H9 (cell line): ENCODE measurements at places on chromosomes 3 and 15.

GRCh38 chr3:161126495-161126894, 21.3 kb upstream of the B3GALNT1 start:
- DNase-seq, result no peak

- no peak for DNase-seq
Measured at GRCh38 chr3:123934250-123934649, 26.8 kb downstream of the CCDC14 start.

GRCh38 chr15:39151545-39151944, 429.3 kb upstream of the THBS1 start:
- DNase-seq, result no peak

DNA sequence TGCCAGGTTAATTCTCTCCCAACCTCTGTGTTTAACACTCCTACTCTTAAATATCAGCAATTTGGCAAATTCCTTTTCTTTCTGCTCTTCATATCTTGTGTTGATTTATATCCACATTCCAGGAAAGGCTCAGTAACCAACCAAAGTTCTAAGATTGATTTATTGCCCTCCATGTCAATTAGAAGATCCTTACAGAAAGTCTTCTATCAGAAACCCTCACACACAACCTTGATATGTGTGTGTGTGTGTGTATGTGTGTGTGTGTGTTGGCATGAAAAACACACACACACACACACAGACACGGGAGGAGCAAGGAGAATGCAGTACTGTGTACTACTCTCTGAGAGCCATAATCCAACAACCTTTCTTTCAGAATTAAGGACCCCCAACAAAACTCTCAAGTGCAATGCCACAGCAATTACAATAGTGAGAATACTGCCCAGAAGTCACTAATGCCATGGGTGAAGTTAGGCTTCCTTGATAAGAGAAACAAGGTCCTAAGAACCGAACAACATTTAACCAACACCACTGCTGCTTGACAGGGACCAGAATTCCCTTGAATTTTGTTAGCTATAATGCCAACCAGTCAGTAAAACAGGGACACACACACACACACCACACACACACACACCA, 1.1 kb downstream of the LSAMP start:
- no peak for DNase-seq

DNA sequence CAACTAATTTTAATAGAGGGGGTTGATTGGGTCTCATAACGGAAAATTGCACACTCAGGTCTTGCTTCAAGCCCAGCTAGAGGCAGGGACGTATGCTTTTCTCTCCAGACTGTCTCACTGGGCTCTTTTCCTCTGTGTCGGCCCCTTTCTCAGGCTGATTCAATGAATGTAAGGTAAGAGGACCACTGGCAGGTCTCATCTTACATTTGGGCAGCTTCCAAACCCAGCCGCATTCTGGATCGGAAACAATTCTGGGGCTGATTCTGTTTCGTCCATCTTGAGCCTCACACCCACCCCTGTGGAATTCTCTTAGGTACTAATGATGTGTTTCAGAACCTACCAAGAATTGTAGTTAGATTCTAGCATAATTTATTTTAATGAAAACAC, 40.7 kb downstream of the TMEM212 start:
- DNase-seq, result no peak

GRCh38 chr15:75069301-75069925, 46.0 kb downstream of the PPCDC start:
- DNase-seq, result no peak

DNA sequence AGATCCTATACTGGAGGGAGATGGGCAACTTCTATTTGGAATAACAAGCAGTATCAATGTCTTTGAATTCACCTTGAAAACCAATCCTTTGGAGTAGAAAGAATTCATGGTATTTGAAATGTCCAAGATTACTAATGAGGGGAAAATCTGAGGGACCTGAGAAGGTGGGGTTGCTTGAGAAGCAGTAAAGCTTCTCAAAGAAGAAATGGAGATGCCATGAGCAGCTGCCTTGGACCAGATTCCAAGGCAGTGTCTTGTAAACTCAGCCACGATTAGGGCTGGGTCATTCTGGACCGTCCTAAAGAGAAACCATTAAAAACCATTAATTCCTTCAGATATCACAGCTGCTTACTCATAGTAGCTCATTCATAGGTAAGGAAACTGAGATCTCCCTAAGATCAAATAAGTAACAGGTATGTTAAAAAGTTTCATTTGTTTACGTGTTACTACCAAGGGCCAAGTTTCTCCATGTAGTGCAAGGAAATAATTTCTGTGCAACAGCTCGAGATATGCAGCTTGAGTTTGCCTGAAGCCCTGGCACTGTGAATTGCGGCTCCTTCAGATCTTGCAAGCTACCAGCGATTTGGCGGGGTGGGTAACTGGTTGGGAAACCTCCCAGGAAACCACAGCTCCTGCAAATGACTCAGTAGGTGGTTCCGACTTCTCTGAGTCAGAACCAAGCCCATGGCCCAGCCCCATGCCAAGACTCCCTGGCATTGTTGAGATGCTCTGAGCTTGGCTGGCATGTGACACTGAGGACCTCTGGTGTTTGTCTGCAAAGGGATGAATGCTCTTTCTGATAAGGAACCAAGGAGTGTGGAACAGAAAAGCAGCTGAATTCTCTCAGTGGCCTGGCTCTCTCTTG, 296.8 kb downstream of the RORA start:
- DNase-seq, result peak; percentile 35

DNA sequence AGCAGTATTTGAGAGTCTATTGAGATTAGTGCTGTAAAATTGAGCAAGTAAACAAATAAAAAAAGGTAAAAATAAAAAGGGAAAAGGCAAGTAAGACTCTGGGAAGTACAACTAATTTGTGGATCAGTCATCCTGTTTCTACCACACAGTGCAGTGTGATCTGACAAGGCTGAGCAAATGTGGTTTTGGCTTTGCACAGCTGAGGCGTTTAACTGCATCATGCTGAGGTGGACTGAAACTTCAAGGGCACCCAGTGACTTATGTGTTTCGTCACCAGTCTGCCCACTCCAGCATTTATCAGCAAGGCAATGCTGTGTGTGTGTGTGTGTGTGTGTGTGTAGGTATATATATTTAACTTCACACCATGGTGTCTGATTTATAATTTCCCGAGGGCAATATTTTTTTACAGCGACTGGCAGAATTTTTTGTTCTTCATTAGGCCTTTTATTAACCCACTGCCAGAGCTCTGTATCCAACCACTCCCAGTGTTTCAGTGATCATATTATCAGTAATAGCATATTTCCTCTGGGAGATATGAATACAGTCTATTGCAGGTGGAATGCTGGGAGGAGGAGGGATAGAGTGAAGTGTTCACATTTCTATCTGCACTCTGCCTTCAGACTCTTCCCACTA, 131.5 kb upstream of the SATB1 start:
- no peak for DNase-seq

- DNase-seq, result no peak
Measured at GRCh38 chr3:126613479-126614188, 41.3 kb downstream of the TXNRD3 start.

DNA sequence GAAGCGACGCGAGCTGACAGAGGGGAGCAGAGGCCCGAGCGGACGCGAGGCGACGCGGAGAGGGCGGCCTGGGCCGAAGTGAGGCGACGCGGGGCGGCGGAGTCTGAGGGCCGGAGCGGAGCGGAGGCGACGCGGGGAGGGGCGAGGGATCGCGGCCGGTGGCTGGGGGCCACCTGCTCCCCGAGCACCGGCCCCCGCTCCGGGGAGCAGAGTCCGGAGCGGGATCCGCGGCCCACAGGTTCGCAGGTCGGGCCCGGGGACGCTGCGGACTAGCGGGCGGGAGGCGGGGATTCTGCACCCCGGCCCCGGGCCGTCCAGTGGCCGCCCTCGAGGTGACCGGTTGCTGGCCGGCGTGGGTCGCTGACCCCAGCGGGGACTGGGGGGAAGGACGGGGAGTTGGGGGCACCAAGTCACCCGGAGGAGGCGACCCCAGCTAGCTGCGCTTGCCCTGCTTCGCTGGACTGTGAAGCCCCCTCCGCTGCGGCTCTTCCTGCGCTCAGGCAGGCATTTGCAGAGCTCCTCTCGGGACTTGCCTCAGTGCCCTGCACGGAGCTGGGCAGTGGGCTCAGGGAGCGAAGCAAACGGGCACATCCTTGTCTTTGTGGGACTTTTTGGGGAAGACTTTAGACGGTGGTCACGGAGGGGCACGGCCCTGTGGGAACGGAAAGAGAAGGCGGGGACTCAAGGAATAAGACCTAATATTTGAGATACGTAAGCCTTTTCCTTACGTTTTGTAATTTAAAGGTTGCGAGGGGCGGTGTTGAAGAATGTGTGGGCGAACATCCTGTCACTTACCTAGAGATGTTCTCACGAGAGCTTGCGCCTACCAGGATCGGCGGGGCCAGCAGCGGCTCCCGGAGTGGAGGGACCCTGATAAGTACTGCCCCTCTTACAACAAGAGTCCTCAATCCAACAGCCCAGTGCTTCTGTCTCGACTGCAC, 566 bp downstream of the HMCES start:
- peak; percentile 76 for DNase-seq

- no peak for DNase-seq
Measured at GRCh38 chr15:29516929-29517328, 247.3 kb upstream of the NSMCE3 start.

GRCh38 chr3:135068011-135068410, 273.0 kb downstream of the EPHB1 start:
- no peak for DNase-seq

DNA sequence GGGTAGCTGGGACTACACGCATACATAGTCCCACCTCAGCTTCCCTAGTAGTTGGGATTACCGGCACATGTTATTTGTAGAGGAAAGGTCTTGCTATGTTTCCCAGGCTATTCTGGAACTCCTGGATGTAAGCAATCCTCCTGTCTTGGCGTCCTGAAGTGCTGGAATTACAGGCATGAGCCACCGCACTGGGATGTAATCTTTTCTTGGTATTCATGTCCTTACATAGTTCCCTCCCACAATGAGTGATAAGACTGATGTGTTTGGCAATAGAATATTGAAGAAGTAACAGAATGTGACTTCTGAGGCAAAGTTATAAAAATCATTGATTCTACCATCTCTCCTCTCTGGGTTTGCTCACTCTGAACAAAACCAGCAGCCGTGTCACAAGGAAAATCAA, 22.7 kb upstream of the ALCAM start:
- DNase-seq, result no peak

DNA sequence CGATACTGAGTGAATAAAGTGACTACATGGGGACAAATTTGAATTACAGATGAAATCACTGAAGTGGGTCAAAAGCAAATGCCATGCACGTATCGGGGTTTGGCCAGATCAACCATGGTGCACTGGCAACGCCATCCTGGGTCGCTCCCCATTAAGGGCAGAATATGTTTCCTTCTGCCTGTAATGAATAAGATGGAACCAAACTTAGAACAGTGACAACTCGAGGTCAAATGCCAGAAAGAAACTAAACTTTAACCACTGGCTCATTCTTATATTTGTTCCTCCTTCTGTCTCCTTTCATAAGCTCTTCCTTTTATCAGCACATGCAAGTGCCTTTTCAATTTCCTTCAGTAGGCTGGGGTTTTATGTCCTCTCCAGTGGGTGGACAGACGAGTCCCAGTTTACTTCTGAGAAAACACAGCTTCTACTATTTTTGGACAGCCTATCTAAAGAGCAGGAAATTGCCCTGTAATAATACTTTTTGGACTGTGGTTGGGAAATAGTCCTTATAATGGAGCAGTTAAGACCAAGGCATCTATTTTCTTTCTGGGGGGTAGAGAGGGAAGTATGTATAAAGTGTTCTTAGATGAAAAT, 61.4 kb downstream of the WHAMM start:
- no peak for DNase-seq

DNA sequence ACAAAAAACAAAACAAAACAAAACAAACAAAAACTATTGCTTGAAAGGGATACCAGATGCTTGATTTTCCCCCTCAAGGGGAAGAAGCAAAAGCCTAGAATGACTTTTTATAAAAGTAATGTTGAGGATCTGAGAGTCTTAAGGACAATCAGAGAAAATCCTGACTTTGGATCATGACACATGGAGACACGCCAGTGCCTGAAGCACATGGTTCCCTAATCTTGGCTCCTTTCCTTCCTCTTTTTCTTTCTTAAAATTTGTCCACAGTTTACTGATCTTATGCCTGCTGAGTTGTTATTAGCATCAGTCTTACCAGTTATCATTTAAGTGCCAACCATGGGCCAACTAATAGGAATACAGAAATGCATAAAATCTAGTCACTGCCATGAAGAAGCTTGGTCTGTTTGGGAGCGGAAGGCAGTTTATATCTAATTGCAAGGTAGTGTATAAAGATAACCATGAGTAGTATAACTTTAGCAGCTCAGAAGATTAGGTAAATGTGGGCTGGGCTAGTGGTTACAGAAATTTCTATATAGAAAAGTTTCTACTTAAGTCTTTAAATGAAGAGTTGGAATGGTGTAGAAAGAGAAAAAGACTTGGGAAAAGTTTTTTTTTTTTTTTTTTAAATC, 6.9 kb downstream of the GLCE start:
- DNase-seq, result no peak

DNA sequence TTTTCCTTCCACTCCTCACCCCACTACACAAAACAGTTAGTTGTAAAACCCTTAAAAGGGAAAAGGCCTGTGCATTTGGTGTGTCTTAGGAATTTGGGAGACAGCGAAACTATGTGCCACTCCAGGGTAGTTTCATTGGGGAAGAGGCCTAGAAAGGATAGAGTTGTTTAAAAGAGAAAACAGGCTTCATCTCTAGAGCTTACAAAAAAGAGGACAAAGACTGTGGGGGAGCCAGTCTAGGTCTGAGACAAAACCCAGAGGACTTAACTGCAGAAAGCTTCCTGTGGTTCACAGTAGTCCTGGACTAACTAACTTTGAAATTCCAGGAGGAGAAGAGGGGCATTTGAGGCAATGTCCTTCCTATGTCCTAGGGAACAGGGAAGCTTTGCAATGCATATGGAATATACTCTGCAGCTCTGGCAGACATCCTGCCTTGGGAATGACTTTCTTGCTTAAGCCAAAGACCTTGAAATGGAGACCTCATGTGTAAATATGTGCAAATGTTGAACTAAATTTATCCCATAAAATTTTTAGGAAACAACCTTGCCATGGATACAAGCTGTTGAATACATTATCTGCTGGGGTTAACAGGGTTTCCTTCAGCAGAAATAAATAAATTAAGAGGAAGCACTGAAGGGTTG, 159.4 kb downstream of the LSAMP start:
- no peak for DNase-seq

- DNase-seq, result no peak
Measured at GRCh38 chr15:89194608-89195007, 26.8 kb downstream of the RLBP1 start.

GRCh38 chr15:40190591-40190990, 29.7 kb downstream of the BUB1B start:
- no peak for DNase-seq
